Left ventricle myocardium superior (tissue), 1 donor: ENCODE measurements at places on chromosomes 12 and 14. TPM values are rescaled to one million over a fixed set of nuclear protein-coding genes. Genes with fewer than 3 reads are reported as not detected.

DNA sequence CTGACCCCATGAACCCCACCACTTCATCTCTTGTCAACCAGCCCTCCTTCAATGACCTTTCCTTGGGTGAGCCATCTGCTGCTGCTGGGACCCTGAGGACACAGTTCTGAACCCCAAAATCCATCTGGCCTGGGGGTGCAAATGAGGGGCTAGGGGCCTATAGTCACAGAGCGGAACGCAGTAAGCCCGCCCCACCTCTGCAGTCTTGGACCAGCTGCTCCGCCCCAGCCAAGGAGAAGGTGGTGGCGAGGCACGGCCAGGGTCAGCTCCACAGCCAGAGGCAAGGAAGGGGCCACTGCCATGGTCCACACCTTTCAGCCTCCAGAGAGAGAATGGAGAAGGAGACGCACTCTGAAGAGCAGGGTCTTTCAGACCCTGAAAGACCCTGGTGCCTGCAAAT, 5.1 kb downstream of the TMEM179 start:
- no peak for DNase-seq

DNA sequence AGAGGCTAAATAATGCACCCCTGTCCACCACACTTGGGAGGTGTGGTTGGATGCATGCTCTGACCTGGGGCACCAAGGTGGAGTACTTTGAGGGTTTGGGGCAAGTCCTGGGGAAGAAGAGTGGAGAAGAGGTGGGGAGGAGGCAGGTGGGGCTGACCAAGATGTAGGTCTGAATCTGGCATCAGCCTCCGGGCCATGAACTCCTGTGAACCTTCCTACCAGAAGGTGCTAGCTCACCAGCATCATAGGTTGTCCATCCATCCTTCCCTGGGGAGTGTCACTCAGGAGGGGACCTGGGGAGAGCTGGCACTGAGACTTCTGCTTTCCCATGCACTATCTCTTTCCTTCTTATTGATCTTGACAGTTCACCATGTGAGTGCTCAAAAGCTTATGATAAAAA, 13.6 kb upstream of the EMP1 start:
- no peak for DNase-seq

- DNase-seq: no peak
These were observed 145.8 kb downstream of the TSPAN9 start for GRCh38 chr12:3222979-3223378.

- DNase-seq: peak; percentile 88
These were observed at the start of gene SYNE3 for GRCh38 chr14:95516554-95517181. SYNE3 (minus strand) TSS chr14:95516650; CDS start chr14:95475821, 40,829 bp downstream.

GRCh38 chr12:94618995-94619695, 31.2 kb downstream of the TMCC3 start:
- DNase-seq: no peak

- DNase-seq: no peak
These were observed 25.2 kb upstream of the MANSC4 start for GRCh38 chr12:27805238-27805637.

DNA sequence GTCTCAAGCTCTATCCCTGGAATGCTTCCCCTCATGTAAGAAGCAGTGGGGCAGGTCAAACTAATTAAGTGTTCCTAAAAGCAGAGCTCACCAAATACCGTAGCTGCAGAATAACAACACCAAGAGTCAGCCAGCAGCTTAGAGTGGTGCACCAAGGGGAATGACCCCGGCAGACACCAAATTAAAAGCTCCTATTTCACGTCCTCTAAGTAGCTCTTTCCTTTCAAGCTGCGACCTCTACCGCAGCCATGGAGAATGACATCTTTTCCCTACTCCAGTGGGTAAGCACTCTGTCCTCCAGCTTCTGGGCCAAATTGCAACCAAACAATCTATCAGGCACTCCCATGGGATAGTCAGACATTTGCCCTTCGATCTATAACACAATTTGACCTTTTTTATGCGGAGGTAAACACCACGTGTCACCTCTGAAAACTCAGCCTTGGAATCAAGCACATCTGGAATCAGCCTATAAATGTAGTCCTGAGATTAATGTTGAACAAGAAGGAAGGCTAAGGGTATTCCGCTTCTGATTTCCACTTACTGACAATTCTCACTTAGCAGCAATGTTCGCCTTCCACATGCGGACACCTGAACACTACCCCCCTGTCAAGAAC, 67.6 kb upstream of the CDKN3 start:
- DNase-seq: no peak

DNA sequence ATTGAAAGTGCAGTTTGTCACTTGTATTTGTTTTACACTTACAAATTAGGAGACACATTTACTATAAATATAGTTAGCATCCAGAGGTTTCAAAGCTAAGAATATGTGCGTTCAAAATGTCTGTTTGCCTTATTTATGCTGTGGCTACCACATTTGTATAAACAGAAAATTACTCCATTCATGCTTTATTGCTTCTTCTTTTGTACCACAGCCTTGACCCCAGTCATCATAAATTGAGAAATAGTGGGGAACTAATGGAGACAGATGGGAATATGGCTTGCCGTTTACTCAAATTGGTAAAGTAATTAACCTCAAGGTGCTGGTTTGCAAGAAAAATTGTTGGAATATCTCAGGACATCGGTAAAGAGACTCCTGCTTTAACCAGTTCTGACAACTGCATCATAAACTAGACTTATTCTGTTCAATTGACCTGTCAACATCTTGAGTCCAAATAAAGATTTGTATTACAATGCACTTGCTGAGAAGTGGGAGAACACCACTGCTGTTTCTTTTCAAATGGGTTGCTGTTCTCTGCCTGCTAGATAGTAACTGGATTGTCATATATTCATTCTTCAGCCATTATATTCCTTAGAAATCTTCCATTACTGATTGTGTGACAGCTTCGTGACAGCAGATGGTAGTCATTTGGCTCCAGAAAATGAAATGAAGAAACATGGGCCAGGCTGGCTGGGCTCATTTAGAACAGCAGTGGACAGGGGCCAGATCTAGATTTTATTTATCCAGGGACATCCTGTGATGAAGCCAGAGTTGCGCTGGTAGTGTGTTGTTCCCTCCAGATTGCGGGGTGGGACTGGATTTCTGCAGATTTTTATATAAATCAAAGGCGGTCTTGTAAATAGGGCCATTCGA, 354.4 kb downstream of the EGLN3 start:
- DNase-seq: no peak

GRCh38 chr12:69385038-69385437, 25.5 kb downstream of the YEATS4 start:
- no peak for DNase-seq

- DNase-seq: no peak
These were observed 540.2 kb upstream of the TMEM132C start for GRCh38 chr12:127726671-127727315.

DNA sequence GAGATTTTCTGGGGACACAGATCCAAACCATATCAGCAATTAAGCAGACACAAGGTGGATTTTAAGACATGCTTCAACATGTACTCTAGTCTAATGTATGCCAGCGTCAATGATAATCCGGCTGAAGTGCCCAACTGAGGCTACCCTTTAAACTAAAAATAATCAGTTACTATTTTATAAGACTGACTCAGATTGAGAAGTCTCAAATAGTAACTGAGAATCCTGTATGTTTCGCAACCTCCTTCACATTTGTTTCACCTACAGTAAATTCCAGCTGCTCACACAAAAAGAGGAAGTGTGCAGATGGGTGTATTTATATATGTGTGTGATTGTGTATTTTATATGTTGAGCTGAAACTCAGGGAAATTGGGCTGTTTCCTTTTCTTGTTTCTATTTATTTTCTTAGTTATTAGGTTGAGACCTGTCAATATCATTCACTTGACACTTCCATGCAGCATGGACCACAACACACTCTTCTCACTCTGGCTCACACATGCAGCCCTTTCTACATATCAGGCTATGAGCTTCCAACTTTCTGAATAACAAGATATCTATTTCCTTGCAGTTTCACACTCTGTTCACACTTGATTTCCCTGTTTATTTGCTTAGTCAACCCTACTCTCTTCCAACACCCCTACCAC, 1224.9 kb upstream of the TMEM132C start:
- DNase-seq: no peak

DNA sequence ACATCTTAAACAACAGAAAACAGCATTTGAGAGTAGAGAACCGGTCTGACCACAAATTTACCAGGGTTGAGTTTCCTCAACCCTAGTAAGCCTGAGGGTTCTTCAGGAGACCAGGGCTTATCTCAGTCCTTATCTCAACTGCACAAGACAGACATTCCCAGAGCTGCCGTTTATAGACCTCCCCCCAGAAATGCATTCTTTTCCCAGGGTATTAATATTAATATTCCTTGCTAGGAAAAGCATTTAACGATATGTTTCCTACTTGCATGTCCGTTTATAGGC, 12.3 kb downstream of the TMEM117 start:
- DNase-seq: no peak

- DNase-seq: peak; percentile 29
These were observed 42.5 kb upstream of the MYBPC1 start for GRCh38 chr12:101552277-101552676.

DNA sequence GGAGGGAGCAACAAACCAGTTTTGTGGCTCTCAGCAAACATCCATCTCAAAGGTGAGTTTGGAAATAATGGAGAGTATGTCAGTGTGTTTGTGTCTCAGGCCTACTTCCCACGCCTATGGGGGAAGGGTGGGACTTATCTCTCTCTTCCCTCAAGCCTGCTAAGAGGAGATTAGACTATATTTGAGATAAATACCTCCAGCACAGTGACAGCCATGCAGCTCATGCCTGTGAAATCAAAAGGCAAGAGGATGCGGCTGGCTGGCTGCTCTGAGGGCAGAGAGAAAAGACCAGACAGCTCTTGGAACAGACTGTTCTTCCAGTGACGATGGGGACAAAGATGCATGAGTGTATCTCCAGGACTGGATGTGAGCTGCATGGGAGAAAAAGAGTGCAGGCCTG, 14.7 kb upstream of the POC1B start:
- no peak for DNase-seq

DNA sequence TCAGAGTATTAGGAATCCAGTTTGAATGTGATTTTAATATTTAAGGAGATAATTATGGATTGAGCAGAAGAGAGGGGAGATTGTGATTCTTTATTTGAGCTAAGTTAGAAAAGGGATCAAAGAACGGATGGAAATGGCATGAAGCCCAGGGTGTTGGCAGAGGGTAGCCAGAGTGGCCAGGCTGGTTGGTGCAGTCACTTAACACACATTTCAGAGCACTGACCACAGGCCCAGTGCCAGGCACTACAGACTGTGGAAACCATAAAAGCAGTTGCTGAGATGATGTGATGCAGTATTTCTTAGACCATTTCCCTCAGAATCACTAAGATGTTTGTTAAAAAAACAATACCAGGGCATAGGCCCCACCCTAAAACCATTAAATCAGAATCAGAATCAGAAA, 167.7 kb upstream of the AMIGO2 start:
- no peak for DNase-seq

DNA sequence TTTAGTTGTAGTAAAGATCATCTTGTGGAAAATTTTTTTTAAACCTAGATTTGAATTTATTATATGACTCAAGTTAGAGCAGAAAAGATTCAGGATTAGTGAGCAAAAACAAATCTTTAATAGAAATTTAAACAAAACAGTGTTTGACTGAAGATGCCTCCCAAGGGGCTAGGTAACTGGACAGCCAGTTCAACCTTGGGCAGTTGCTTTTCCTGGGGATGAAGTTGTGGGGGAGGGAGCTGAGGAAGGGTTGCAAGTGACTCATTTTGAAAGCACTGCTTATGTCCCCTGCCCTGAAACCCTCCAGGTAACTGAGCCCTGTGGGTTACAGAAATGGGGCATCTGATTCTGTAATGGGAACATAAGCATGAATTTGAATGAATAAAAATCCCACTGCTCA, 13.1 kb downstream of the CFAP54 start:
- no peak for DNase-seq

GRCh38 chr14:23245282-23245681, 7.5 kb downstream of the RNF212B start:
- no peak for DNase-seq

DNA sequence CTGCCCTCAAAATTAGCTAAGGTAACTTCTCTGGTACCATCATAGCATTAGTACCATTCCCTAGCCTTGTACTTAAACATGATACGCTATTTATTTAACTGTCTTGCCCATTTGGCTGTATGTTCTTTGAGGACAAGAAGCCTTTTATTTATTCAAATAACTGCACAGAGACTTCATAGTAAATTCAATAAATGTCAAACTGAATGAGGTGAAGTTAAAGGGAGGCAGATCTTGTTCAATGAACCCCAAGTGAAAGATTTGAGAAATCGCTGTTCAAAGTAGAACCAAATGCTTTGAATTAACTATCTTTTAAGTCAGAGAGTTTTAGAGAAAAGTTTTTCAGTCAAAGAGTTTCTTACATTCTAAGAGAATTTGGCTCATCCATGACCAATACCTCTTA, 203.6 kb downstream of the GXYLT1 start:
- DNase-seq: no peak

DNA sequence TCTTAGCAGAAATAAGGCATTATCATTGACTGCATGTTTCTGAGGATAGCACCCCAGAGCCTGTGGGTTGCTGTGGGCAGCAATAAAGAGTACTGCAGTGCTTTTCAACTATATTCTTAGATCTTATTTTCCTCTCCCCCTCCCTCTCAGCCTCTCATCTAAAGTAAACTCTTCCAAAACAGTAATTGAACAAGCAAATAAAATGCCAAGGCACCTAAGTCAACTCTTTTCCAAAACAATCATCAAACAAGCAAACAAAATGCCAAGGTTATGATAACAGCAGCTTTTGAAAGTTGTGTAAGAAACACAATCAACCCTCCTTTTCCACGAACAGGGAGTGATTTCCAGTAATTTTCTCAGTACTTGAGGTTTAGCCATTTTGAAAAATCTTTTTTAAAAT, 1542.6 kb downstream of the AACS start:
- no peak for DNase-seq

GRCh38 chr12:10042167-10042566, 11.7 kb downstream of the CLEC9A start:
- DNase-seq: no peak

- no peak for DNase-seq
These were observed 161.3 kb upstream of the FAR2 start for GRCh38 chr12:28987538-28988324.

EML5 gene
- 0.25 TPM for total RNA-seq

CLEC4C gene
- not detected for total RNA-seq

OR6C1 gene
- total RNA-seq: not detected

NUAK1 gene
- 38.8 TPM for total RNA-seq

MYO1H gene
- total RNA-seq: 0.52 TPM

SRGAP1 gene
- total RNA-seq: 2.6 TPM

TGFB3 gene
- total RNA-seq: 22.8 TPM

DNAH10 gene
- 0.25 TPM for total RNA-seq

IFNG-AS1 gene
- total RNA-seq: not detected

PLEKHG7 gene
- not detected for total RNA-seq

MAPK1IP1L gene
- total RNA-seq: 58.1 TPM

PAH gene
- total RNA-seq: not detected

KRT6C gene
- total RNA-seq: not detected
